ENCODE measurements at places on chromosomes 7 and 10.

DNA sequence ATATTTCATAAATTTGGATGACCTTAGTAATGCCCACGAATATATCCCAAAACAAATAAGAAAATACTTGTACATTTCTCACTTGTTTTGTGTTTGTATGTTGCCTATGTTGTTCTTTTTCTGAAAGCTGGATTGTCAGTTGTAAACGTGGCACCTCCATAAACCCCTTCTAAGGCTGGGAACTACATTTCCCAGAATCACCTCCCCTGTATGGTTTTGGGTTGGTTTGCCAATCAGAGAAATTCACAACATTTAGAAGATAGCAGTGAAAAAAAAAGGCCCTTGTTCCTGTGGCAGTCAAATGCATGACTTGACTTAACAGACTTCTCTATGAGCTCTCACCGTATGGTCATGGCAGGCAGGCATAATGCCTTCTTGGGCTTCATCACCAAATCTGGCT, 676.3 kb upstream of the STEAP1 start:
- DNase-seq, result no peak

- no peak for DNase-seq
These were observed 53.9 kb upstream of the EFCAB10 start for GRCh38 chr7:105635197-105635596.

DNA sequence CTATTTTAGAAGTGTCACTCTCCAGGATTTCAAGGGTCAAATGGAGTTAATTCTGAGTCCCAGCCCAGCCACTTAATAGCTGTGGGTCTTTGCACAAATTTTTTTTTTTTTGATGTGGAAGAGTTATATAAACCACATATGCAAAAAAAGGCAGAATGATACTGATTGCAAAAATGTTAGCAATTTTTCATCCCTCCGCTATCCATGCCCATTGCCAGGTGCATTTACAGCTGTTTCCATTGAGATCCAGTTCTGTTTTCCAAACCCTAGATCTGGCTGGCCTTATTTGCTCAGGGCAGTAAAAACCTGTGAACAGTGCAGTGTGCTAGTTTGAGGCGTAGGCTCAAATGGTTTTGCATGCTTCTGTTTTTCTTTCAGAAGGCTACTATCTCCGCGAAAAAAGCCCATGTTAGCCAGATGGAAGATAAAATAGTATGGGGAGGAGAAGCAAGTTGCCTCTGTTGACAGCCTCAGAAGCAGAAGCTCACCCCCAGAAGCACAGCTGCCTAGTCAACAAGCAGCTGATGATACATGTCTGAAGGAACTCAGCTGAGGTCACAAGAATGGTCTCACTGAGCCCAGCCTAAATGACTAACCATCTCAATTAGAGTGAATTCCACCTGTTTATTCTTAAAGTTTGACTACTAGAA, 997 bp upstream of the ZNF138 start:
- no peak for DNase-seq

DNA sequence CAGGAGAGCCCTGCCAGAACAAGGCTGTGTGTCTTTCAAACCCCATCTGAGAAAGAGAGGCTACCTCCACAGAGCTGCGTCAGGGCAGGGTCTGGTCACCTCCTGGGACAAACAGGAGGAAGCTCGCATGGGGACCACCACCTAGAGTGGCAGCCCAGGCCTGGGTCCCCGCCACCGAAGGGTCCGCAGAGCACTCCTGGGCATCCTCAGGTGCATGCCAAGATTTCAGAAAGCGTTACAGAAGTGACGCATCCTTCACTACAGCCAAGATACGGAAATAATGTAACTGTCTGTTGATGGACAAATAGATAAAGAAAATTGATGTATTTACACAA, 42.6 kb downstream of the GSDME start:
- no peak for DNase-seq

DNA sequence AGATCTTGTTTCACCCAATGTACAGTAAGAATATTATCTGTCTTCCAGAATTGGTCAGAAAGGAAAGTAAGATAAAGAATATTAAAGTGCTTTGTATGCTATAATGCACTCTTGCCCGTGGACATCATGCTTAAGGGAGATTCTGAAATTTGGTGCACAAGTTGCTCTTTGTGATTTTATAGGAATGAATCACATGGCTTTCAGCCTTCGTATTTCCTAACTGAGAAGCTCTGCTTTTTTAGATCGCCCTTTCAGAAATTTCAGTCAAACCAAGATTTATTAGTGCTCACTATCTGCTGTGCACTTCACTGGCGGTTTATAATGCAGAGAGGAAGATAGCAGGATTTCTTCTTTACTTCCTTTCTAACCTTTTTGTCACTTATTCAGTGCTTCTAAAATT, 1248.5 kb upstream of the LRRN3 start:
- DNase-seq, result no peak

DNA sequence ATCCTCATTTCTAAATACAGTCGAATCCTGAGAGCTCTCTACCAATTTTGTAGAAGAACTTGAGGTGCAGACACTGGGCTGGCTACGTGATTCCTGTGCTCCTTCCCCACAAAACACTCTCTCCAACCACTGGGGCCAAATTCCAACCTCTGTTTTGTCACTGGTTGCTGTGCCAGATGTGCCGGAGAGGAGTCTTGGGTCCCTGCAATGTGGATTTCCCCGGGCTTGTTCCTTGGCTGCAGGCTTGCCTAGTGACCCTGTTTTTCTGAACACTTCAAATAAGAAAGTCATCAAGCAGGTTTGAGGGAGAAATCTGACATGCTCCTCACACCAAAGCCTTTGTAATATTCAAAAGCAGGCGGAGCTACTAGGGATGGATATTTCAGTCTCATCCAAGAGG, 44.4 kb upstream of the AGBL3 start:
- DNase-seq, result no peak

GRCh38 chr10:124143721-124144120, 50.3 kb upstream of the CHST15 start:
- DNase-seq, result no peak

- DNase-seq, result no peak
These were observed 147.1 kb downstream of the BUB3 start for GRCh38 chr10:123301077-123301857.

DNA sequence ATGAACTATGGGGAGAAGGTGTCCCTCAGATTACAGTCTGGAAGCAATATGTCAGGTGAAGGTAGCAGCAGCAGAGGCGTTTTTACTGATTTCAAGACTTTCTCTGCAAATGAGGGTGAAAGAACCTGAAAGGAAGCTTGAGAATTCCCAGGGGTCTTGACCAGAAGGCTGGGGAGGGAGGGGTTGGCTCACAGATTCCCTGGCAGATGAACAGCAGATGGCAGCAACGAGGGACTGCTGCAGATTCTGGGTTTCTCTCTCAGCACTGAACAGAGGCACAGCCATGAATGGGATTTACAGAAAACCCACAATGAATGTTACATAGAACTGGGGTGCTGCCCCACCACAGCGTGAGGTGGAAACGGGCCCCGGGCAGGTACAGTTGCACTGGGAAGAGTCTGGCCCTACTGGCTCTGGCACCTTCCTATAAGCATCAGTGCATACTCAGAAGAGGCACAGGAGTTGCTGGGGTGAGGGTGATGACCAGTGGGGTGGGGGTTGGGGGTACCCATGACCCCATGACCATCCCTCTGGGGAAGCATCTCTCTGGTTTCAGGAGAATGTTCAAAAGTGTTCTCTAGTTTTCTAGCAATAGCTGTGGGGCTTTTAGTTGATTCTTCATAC, 317.8 kb downstream of the SH2D4B start:
- DNase-seq, result no peak

- DNase-seq, result no peak
These were observed 308.3 kb downstream of the PARD3 start for GRCh38 chr10:34506786-34507185.

DNA sequence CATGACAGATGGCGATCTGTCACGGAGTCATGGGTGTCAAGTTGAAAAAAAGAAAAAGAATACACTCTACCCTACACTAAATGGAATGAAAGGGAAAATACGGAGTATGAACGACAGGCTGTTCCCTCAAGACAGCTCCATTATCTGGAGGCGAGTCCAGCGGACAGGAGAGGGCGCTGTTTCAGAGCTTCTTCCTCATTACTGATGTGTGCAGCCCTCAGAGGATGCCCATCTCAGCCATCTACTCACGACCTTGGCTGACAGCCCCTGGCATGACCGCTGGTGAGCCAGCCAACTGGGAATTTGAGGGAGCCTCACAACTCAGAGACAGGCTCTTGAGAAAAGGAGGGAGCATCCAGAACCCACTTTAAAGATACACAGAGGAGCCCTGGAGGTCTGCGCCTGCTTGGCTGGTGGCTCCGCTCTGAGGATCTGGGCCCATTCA, 49.6 kb upstream of the SMNDC1 start:
- no peak for DNase-seq

DNA sequence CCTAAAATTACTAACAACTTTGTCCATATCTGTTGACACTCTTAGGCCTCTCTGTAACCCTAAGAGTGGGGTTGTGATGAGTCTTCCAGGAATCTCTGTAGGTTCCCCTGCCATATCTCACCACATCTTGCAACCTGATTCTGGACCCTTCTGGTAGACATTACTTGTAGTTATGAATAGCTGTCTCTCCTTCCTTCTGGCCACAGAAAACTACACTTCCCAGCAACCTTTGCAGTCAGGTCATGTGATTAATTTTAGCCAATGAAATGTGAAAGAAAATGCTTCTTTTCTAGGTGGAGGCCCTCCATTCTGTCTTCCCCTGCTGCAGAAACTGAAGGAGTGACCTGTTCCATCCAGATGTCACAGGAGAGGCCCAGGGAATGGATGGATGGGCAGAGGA, 147.6 kb upstream of the AOAH start:
- DNase-seq, result no peak

GRCh38 chr10:7318836-7319235, 92.0 kb downstream of the SFMBT2 start:
- DNase-seq, result no peak

DNA sequence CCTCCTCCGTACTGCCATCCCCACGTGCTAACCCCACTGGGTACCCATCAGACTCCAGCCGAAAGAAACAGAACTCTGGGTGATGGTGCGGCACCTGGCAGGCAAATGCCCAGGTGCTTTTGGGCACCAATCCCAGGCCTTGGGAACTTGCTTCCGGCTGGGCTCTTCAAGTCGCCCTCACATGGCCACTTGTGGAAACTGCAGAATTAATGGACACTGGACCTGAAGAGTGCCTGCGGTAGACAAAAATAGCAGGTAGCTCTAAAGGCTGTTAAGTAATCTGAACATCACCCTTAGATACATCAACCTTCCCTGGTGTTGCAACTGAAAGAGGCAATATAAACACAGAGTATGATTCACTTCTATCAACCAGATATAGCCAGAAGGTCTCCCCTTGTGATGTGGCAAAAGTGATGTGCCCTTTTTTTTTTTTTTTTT, 644.4 kb downstream of the GRM8 start:
- DNase-seq, result no peak

DNA sequence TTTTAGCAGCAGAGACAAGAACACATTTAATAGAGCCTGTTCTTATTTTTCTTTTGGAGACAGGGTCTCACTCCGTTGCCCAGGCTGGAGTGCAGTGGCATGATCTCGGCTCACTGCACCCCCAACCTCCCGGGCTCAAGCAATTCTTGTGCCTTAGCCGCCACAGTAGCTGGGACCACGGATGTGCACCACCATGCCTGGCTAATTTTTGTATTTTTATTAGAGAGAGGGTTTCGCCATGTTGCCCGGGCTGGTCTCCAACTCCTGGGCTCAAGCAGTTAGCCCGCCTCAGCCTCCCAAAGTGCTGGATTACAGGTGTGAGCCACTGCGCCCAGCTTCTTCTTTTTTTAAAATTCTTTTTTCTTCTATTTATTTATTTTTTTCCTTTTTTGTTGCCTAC, 23.3 kb downstream of the GALNT17 start:
- no peak for DNase-seq

GRCh38 chr7:117907049-117907640, 33.9 kb upstream of the CTTNBP2 start:
- DNase-seq, result no peak

DNA sequence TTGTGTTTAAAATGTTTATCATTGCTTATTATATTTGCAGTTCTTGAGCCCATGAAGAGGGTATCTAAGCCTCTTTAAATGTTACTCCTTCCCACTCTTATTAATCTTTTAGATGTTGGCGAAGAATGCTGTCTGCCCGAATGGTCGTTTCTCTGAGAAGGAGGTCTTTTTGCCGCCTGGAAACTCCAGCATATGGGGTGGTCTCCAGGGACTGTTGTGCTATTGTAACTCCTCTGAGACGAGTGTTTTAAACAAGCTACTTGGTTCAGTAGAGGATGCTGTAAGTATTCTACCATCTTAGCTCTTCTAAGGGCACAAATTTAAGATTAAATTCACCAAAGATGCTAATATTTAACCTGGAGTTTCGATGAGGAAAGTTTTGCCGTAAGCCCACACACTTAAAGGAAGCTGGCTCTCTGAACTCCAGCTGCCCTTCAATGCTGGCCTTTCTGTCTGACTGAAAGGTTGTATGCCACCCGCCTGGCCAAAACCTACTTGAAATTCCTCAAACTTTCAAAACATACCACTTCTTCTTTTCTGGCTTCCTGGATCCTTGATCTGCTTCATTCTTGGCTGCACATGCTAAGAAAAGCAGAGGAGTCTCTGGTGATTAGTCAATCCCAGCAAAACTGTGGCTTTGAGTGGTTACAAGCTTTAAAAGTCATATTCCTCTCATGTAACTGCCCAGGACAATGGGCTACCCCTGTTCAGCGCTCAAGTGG, 74.7 kb downstream of the ABCA13 start:
- DNase-seq, result no peak

DNA sequence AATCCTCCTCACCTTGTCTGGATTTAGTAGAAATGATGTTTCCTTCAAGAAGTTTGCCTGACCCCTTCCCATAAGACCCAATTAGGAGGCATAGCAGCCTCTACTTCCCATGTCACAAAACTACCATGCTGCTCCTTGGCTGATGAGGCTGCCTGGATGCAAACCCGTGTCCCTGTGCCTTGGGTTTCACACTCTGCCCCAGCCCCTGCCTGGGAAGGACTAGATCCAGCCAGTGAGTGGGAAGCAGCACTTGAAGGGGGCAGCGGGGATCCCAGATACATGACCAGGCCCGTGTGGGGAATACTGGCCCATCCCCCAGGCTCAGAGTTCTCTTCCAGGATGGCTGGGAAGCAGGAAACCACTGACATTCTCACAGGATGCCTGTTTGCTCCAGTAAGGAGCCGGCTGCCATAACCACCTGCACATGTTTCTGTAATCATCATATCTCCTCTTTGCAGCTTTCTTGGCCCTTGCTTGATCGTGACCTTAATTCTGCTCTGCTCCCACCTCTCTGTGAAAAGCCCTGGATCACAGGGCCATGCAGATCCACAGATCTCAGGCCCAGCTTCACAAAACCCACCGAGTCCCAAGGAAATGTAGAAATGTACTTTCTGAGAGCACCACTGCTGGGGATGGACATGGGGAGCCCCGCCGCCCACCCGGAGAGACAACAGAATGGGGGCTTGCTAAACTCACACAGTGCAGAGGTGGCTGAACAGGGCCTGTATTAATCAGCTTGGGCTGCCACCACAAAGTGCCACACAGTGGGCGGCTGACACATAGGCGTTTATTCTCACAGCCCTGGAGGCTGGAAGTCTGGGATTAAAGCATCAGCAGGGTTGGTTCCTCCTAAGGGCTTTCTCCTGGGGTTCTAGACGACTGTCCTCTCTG, 287.8 kb upstream of the IGFBP3 start:
- DNase-seq, result no peak
